PC-3 (cell line): ENCODE measurements at places on chromosomes 4 and X. TPM values are rescaled to one million over a fixed set of nuclear protein-coding genes. Genes with fewer than 3 reads are reported as not detected.

GRCh38 chr4:1910643-1911042 is 39.5 kb downstream of the NSD2 start:
- peak; percentile 40 for DNase-seq

DNA sequence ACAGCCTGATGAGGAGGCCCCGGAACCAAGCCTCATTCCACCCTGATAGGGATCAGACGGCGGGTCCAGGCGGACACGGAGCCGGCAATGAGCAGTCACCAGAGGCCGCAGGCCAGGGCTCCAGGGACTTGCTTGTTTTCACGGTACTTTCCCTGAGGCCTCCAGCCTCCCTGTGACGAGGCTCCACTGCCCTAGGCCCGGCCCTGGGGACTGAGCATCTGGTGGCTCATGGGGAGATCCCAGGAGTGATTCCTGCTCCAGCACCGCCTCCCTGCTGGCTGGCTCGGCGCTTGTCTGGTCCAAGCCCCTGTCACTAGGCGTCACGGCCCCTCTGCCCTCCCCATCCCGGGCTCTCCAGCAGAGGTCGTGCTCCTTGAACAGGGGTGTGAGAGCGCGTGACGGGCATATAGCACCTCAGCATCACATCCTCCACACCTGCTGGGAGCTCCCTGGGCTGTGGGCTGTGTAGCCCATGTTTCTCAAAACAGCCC is 14.1 kb downstream of the HTRA3 start:
- DNase-seq = no peak

DNA sequence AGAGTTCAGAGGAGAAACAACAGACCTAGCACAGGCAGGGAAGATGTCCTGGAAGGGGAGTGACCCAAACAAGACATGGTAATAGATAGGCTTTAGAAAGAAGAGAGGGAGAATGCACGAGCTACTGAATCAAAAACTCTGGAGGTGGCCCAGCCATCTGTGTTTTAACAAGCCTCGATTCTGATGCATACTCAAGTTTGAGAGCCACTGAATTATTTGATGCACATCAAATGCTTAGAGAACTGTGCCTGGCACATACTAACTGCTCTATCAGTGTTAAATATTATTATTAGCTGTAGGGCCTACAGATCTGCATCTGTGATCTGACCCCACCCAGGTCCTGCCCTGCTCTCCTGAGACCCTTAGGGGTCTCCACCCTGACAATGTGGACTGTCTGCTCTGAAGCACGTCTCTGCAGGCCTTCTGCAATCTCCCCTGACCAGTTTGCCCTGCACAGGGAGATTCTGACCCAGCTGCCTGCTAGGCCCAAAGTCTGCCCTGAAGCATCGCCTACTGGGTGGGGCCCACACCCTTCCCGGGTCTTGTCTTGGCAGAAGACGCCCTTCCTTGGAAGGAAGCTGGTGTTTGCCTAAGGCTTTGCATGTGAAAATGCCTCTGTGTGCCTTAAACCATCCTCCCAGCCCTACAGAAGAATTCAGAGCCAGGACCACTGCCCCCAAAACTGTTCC is 201.5 kb upstream of the KLF3 start:
- DNase-seq = peak; percentile 5

GRCh38 chr4:40547789-40548132 is 81.9 kb downstream of the RBM47 start:
- DNase-seq = no peak

GRCh38 chr4:170853422-170854021 is 763.8 kb upstream of the AADAT start:
- DNase-seq = peak; percentile 59

- DNase-seq = no peak
Measured at GRCh38 chr4:59339631-59340030, 1860.5 kb upstream of the ADGRL3 start.

DNA sequence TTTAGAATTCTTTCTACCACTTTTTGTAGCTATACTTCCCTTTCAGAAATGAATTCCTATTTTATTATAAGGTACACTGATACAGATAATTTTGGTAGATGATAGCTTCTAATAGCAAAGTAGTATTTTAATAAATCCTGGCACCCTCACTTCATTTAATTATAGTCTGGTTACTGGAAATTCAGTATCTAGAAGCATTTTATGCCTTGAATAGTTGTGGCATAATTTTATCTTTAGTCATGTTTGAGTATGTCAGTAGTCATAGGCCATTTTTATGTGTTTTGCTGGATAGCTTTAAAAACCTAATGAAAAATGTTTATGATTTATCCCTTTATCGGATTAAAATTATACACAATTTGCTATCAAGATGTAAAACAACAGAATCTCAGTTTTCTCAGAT is 92.3 kb downstream of the DIAPH2 start:
- DNase-seq = peak; percentile 38

DNA sequence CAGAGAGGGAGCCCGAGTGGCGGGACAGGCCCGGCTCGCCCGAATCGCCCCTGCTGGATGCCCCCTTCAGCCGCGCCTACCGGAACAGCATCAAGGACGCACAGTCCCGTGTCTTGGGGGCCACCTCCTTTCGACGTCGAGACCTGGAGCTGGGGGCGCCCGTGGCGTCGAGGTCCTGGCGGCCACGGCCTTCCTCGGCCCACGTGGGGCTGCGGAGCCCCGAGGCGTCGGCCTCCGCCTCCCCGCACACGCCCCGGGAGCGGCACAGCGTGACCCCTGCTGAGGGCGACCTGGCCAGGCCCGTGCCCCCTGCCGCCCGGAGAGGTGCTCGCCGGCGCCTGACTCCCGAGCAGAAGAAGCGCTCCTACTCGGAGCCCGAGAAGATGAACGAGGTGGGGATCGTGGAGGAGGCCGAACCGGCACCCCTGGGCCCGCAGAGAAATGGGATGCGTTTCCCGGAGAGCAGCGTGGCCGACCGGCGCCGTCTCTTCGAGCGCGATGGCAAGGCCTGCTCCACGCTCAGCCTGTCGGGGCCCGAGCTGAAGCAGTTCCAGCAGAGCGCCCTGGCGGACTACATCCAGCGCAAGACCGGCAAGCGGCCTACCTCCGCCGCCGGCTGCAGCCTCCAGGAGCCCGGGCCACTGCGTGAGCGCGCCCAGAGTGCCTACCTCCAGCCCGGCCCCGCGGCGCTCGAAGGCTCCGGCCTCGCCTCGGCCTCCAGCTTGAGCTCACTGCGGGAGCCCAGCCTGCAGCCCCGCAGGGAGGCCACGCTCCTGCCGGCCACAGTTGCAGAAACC is 156.9 kb downstream of the SOWAHB start:
- no peak for DNase-seq

GRCh38 chr4:7066006-7066405 is 1.9 kb downstream of the GRPEL1 start:
- DNase-seq = no peak

- peak; percentile 77 for DNase-seq
Measured at GRCh38 chr4:24419181-24420034, 164.9 kb downstream of the DHX15 start.

DNA sequence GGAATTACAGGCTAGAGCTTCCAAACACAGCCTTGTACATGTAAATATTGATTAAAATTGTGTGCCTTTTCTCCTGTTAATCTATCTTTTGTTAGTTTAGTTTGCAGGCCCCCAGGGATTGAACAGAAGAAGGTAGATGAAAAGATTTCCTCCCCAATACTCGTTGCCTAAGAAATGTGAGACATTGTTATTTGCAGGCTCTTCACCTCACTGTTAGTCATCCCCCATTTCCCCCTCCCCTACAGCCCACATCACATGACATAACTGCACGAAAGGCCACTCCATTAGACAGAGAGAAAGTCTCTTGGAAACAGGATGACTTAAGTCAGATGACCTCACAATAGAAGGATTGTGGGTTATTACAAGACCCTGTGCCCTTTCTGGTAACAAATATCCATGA is 13.3 kb upstream of the MID1 start:
- DNase-seq = peak; percentile 90

DNA sequence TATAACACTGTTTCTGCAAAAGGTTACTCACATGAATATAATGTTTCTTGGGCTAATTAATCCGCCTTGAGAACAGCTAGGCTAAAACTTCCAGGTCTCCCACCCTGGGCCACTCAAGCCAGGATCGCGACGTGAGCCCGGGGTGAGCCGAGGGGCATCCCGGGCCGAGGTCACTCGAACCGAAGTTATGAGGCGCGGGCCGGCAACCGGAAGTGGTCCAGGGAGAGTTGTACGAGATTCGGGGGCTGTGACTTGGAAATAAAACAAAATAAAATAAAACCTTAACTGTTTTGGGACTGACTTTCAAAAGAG is 317 bp downstream of the CMC4 start:
- DNase-seq = no peak

GRCh38 chr4:183627979-183628588 is 30.9 kb downstream of the RWDD4 start:
- DNase-seq = no peak

GRCh38 chrX:111133389-111133788 is 37.4 kb downstream of the PAK3 start:
- peak; percentile 23 for DNase-seq

- DNase-seq = no peak
Measured at GRCh38 chr4:6767748-6768538, 14.6 kb upstream of the KIAA0232 start.

DNA sequence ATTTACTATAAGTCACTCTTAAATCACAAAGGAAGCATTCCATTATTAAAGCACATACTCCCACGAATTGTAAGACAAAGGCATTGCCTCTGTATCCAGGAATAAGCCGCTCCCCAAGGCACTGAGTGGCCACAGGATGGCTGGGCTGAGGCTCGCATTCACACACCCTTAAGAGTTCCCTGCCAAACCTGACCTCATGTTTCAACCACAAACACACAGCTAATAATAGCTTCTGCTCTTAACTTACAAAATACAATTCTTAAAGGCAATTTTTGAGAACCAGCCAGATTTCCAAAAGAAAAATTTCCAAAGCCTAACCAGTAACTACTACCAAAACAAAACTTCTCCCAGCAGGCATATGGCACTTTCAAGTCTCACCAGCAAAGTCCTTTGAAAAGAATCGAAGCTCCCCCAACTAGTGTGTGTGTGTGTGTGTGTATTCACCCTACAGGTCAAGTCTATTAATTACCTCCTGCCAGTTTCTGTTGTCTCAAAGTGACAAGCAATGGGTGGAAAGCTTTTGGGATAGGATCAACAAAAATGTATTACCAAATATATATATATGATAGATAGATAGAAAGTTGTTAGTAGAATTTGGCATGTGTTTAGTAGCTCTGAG is 36.0 kb downstream of the ARHGAP6 start:
- peak; percentile 33 for DNase-seq

GRCh38 chr4:40316782-40317635 is 18.1 kb upstream of the CHRNA9 start:
- DNase-seq = peak; percentile 82

DNA sequence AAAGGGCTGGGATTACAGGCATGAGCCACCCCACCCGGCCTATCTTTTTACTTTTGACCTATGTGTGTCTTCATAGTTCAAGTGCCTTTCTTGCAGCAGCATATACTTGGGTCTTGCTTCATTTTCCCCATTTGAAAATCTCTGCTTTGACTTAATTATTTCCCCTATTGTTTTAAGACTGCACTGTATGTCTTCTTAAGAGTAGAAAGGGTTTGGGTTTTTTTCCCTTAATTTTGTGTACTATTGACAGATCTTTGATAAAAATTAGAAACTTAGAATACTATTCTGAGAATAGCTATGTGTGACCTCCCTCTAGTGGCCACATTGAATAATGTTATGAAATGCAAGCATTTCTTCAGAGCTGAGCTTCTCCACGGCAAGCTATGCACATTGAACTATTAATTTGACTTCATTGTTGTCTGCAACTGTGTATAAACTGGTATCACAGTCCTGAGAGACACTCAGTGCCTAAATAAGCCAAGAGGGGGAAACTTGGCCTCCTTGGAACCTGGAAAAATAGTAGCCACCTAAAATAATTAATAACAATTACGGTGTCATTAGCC is 8.7 kb upstream of the SLC25A4 start:
- peak; percentile 69 for DNase-seq

- no peak for DNase-seq
Measured at GRCh38 chrX:153665726-153666306, 7.8 kb downstream of the PNCK start.

DNA sequence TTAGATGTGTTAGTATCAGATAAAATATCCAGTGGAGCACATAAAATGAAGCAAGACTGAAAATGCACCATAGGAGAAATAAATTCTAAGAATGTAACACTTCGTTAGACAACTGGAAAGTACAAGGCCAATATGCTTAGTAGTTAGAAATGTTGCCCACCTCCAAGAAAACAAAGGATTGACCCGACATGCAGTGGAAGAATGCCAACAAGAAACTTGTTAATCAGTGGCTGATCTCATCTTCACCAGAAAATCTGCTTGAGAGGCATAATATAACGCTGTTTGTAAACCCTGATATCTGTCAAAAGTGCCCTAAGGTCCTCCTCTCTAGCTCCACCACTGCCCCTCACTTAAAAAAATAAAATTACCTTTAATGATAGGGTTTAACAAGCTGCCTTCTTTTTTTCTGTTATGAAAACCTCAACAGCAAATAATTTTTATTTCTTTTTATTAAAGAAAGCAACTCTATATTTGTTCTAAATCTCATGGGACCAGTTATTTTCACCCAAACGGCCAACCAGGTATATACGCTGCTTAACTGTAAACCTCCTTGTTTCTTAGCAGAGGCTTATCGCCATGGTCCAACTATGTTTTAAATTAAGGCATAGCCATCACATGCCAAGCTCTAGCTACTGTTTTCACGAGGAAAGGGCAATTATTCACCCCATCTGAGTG is 1.8 kb downstream of the RASGEF1B start:
- DNase-seq = no peak

DNA sequence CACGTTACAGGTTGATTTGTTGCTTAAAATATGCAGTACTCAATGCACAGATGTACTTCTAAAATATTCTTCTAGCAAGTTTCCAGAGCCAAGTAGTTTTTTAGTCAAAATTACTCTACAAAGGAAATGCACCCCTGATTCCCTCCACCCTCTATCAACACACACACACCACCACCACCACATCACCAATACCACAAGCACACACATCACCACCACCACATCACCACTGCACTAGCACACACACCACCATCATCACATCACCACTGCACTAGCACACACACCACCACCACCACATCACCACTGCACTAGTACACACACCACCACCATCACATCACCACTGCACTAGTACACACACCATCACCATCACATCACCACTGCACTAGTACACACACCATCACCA is 105.2 kb upstream of the FRG1 start:
- no peak for DNase-seq

DNA sequence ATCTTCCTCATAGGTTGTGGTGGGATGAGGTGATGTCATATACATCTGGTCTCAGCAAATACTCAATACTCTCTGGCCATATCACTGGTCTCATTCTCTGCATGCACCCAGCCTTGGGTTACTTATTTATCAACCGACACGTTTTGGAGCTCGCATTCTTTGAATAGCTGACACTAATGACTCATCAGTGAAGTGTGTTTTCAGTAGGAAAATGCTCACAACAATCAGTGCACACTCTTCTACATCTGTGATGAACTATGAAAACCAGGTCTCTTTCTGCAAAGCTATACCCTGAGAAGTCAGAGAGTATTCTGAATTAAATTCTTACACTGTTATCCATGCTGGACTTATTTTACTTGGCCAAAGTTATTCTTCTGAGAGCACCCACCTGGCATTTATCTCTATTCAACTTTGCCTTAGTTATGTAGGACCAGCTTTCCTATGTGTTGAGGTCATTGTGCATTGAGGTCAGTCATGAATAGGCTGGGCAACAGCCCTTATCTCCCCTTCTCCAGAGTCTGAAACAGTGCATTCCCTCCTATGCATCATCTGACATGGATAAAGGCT is 58.7 kb upstream of the DHX15 start:
- peak; percentile 5 for DNase-seq

ARX gene
- not detected in 2 replicates for total RNA-seq

FDCSP gene
- total RNA-seq = not detected in 2 replicates

GAGE1 gene
- not detected in 2 replicates for total RNA-seq

SPCS3 gene
- 42.4 and 56.1 TPM in 2 replicates for total RNA-seq

ADH1B gene
- not detected in 2 replicates for total RNA-seq

FMR1NB gene
- not detected in 2 replicates for total RNA-seq

TACC3 gene
- 32.0 and 74.5 TPM in 2 replicates for total RNA-seq

RIPPLY1 gene
- total RNA-seq = not detected in 2 replicates
